Stimulated activated CD4-positive, alpha-beta T cell treated with anti-CD3 and anti-CD28 coated beads, Interleukin-1b, Interleukin-23, amount 100 ng/mL, for 1 hour (primary cell): ENCODE measurements at places on chromosomes 2 and 18.

DNA sequence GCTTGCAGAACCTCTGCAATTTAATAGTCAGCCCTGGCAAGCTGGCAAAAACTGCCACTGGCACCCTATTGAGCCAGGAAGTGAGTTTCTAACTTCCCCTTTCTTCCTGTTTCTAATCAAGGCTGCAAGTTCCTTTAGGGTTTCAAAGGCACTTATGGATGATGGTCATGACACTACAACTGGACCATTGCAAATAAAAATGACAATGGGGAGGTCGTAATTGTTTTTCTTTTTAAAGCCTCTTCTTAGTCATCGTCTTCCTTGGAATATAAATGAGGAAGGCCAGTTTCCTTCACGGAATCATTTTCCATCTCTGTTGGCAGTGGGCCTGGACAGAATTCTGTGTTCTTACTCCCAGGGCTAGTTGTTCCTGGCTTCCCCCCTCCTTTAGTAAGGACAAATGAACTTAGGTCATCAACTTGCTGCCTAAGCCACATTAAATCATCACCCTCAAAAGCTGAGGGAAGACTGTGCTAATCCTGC, 35.8 kb downstream of the SH3RF3 start:
- no peak for DNase-seq

GRCh38 chr18:64986906-64987495, 763.8 kb upstream of the CDH7 start:
- no peak for DNase-seq

- peak; percentile 33 for DNase-seq
Measured at GRCh38 chr2:134120733-134121630, 132.9 kb upstream of the MGAT5 start.

DNA sequence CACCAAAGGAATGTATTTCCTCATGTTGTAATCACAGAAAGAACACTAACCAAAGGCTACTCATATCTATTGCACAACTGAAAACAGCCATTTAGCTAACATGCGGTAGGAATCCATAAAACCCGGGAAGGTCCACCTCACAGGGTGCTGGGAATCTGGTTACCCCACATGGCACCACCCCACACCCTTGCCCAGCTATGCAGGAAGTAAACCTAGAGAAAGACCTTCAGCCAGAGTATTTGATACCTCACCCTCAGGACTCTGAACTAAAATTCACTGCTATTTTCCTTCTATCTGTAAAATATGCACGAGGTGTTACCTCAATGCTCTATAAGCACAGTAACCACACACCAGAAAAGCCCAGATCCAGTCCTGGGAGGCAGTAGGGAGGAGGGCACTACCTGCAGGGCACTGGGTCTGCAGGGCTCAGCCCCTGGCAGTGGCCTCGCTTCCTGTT, 45.8 kb downstream of the PTPN2 start:
- no peak for DNase-seq

DNA sequence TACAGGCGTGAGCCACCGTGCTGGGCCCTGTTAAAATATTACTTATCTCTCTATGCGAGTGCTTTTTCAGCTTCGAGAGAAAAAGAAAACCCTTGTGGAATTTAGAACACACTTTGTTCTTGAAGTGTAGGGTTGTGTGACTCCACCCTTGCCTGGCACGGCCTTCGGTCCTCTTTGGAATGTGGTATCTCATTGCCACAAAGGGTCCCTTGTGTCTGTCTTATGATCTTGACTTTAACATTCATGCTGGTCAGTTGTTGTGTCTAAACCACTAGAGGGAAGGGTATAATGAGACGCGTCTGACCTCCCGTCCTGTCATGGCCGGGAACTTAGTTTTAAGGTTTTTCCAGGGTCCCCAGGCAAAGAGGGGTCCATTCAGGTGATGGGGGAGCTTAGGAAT, 246.4 kb downstream of the VAPA start:
- DNase-seq = no peak

DNA sequence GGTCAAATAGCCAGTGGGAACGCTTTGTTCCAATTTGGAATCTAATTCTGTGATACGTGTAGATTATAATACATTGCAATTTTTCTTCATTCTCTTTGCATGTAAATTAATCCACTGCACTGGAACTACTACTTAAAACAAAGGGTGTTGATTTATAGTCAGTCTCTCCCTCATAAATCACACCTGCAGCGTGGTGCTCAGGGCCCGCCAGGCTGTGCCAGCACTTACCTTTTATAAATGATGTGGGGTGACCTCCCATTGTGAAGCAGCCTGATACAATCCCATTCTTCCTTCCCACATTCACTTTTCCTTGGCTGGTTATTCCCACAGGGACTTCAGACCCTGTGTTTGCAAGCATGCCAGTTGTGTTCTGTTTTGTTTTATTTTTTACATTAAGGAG, 302.3 kb upstream of the ID2 start:
- DNase-seq = no peak

- DNase-seq = no peak
Measured at GRCh38 chr2:200340508-200341224, 34.2 kb downstream of the SPATS2L start.

DNA sequence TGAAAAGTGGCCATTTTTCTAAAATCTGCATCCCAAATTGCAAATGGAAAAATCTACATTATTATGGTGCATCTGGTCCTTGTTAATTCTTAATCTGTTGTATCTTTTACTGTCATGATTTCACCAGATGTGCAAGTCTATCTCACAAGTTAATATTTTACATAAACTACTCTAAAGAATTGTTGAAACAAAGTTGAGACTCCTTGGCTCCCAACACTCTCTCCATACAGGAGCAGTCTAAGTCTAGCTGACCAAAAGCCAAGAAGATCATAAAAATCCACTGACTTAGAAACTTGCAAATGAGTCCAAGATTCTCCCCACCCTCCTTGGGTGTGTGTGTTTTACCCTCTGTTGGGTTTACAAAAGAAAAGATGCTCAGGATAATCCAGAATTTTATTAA, 85.1 kb downstream of the NCKAP5 start:
- no peak for DNase-seq

DNA sequence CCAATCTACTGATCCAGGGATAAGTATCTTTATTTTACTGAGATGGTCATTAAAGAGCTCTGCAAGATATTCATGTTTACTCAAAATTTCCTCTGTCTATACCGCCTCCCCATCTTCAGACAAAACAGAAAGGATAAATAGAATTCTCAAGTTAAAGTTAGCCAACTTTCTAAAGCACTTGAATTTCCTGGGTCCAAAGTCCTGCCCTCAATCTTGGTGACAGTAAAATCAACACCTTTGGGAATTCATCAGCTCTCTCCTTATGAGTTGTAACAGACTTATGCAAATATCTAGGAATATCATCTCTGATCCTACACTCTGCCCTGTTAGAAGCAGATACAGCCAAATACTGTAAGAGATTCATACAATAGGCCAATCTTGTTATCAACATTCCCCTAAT, 122.5 kb upstream of the HAAO start:
- no peak for DNase-seq

DNA sequence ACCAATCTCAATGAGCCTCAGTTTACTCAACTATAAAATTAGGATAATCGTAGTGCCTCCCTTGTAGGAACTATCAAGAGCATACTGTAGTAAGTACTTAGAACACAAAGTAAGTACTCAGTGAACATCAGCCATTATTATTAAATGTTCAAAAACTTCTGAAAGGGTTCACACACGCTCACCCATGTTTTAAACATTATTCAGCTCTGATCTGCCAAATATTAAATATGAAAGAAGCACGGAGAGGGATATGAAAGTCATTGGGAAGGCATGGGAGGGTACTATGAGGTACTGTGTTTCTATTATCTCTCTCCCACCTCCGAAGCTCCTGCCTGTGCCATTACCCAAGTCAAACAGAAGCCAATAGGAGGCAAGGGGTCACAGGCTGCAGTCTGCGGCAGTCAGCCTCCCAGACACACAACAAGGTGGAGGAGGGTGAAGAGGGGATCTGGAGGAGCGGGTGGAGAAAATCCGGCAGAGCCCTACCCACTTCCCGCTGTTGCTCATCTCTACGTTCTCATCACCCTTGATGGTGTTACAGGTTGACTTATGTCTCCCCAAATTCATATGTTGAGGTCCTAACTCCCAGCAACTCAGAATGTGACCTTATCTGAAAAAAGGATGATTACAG, 2.0 kb upstream of the TBC1D8 start:
- DNase-seq = no peak

GRCh38 chr2:170818036-170818751, 1.5 kb downstream of the GAD1 start:
- no peak for DNase-seq

DNA sequence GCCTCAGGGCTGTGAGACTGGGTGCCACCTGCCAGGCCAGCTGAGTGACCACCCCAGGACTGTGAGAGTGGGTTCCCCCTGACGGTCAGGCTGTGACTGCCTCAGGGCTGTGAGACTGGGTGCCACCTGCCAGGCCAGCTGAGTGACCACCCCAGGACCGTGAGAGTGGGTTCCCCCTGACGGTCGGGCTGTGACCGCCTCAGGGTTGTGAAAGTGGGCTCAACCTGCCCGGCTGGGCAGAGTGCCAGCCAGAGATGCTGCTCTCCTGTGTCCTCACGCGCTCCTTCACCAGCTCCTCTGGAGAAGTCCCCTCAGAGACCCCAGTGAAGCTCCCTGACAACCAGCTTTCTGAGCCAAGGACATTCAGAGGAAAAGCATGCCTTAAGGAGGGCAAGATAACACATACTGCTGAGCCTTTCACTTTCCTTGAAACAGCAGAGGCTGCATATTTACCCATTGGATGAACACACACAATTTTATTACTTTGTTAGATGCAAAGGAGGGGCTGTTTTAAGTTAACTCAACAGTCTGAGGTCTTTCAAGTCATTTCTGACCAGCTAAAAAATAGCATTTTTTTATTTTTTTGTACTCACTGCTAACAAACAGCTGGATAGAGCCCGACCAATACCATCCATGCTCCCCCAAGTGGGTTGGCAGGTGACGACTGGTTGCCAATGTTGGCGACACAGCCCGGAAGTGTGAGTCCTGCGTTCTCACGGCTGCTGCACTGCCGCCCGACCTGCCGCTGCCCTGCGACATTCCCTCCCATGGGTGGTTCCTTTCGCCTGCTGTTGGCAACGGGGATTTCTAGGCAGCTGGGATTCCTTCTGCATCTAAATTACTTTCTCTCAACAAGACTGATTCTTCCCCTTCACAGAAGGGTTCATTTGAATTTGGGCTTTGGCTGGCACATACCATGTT, 70.7 kb downstream of the NDUFA10 start:
- no peak for DNase-seq

- DNase-seq = no peak
Measured at GRCh38 chr2:154046493-154046892, 174.8 kb downstream of the GALNT13 start.

DNA sequence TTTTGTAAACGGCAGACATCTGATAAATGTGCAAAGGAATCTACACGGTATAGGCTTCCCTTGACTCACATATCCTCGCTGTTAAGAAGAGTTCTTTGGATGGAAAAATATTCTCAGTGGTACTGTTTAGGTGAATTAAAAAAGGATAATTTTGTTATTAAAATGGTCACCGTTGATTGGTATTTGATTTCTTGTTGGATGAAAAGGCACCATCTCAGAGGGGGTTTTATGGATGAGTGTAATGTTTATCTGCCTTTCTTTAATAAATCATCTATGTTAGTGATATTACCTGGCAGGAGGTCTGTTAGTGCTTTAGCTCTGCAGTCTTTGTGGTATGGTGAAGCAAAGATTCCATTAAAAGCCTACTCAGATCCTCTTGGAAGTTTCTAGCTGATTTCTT, 92.3 kb downstream of the MGAT5 start:
- DNase-seq = no peak
